ENCODE measurements at places on chromosomes 7 and 10. TPM values are rescaled to one million over a fixed set of nuclear protein-coding genes. Genes with fewer than 3 reads are reported as not detected.

PLEKHS1 gene
- total RNA-seq = not detected

CXCL12 gene
- not detected for total RNA-seq

PDE6C gene
- not detected for total RNA-seq

HOXA11 gene
- total RNA-seq = not detected

PTPRE gene
- total RNA-seq = 27.6 TPM

LRMDA gene
- total RNA-seq = not detected

CDCA7L gene
- total RNA-seq = 17.2 TPM

SLC26A3 gene
- total RNA-seq = not detected

- no peaks in the 10 kb centered on the region for H3K36me3 ChIP-seq
- peaks cover 64% of the 10 kb centered on the region for H3K27me3 ChIP-seq
- no peak for DNase-seq
- no peak overlapping the region for H3K27ac ChIP-seq
These were observed 12.1 kb upstream of the PAX2 start for GRCh38 chr10:100733329-100733728.

GRCh38 chr7:95798401-95798930 lies 26.1 kb downstream of the DYNC1I1 start:
- no peaks in the 10 kb centered on the region for H3K36me3 ChIP-seq
- no peak overlapping the region for H3K4me3 ChIP-seq
- no peaks in the 10 kb centered on the region for H3K4me1 ChIP-seq
- DNase-seq = no peak
- H3K27me3 ChIP-seq = no peaks in the 10 kb centered on the region
- H3K27ac ChIP-seq = no peak overlapping the region

- no peaks in the 10 kb centered on the region for H3K36me3 ChIP-seq
- H3K4me1 ChIP-seq = no peaks in the 10 kb centered on the region
- no peak overlapping the region for H3K27ac ChIP-seq
- H3K27me3 ChIP-seq = no peaks in the 10 kb centered on the region
These were observed 40.3 kb downstream of the VIPR2 start for GRCh38 chr7:159104188-159104920.

- no peaks in the 10 kb centered on the region for H3K4me1 ChIP-seq
- H3K4me3 ChIP-seq = no peak overlapping the region
- no peaks in the 10 kb centered on the region for H3K27me3 ChIP-seq
- H3K36me3 ChIP-seq = no peaks in the 10 kb centered on the region
These were observed 76.6 kb downstream of the HDAC9 start for GRCh38 chr7:18572154-18572553.

GRCh38 chr10:78267598-78267997 lies 233.9 kb downstream of the RPS24 start:
- H3K27me3 ChIP-seq = no peaks in the 10 kb centered on the region
- no peak overlapping the region for H3K4me3 ChIP-seq
- no peaks in the 10 kb centered on the region for H3K36me3 ChIP-seq

GRCh38 chr7:15433151-15433550 lies 128.7 kb downstream of the AGMO start:
- H3K27ac ChIP-seq = no peak overlapping the region
- DNase-seq = no peak
- H3K4me1 ChIP-seq = no peaks in the 10 kb centered on the region
- H3K36me3 ChIP-seq = no peaks in the 10 kb centered on the region
- H3K27me3 ChIP-seq = no peaks in the 10 kb centered on the region

- no peaks in the 10 kb centered on the region for H3K27me3 ChIP-seq
- no peaks in the 10 kb centered on the region for H3K36me3 ChIP-seq
- DNase-seq = no peak
- peaks cover 22% of the 10 kb centered on the region for H3K4me1 ChIP-seq
These were observed at the start of gene GPR15LG for GRCh38 chr10:84173501-84173929. GPR15LG (plus strand) TSS chr10:84173801; CDS start chr10:84173852, 51 bp downstream.

DNA sequence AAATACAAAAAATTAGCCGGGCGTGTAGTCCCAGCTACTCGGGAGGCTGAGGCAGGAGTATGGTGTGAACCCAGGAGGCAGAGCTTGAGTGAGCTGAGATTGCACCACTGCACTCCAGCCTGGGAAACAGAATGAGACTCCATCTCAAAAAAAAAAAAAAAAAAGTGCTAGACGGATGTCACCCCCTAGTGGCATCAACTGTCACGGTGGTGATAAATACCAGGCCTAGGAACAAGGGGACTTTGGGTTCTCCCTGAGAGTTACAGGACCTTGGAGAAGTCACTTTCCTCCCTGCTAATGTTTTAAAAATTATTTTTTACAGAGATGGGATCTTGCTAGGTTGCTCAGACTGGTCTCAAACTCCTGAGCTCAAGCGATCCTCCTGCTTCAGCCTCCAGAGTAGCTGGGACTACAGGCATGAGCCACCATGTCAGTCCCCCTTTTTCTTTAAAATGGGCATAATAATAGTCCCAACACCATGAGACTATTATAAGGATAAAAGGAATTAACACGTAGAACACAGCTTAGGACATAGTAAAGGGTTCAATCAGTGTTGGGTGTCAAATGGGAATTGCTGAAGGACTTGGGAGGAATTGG lies 2.6 kb upstream of the TMEM130 start:
- DNase-seq = no peak
- H3K27ac ChIP-seq = no peak overlapping the region
- H3K36me3 ChIP-seq = no peaks in the 10 kb centered on the region
- no peaks in the 10 kb centered on the region for H3K27me3 ChIP-seq
- H3K4me1 ChIP-seq = peaks cover 19% of the 10 kb centered on the region
- no peak overlapping the region for H3K4me3 ChIP-seq

DNA sequence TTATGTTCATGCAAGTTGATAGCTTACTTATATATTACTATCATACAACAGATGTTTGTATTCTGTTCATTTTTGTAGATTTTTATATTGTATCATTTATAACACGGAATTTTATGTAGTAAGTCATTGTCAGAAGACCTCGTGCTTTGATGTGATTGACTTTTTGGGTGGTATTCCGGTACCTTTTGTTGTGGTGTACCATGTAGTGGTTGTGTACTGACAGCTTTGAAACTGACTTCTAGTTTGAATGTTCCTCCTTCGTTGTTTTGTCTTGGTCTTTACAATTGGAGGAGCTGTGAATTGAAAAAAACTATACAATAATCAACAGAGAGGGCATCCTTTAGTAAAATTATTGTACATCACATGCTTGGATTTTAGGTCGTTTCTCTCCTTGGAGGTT lies 61.5 kb downstream of the WAC start:
- peak; percentile 56 for DNase-seq
- no peak overlapping the region for H3K27ac ChIP-seq
- no peaks in the 10 kb centered on the region for H3K27me3 ChIP-seq
- H3K4me1 ChIP-seq = peaks cover 53% of the 10 kb centered on the region
- H3K4me3 ChIP-seq = no peak overlapping the region

DNA sequence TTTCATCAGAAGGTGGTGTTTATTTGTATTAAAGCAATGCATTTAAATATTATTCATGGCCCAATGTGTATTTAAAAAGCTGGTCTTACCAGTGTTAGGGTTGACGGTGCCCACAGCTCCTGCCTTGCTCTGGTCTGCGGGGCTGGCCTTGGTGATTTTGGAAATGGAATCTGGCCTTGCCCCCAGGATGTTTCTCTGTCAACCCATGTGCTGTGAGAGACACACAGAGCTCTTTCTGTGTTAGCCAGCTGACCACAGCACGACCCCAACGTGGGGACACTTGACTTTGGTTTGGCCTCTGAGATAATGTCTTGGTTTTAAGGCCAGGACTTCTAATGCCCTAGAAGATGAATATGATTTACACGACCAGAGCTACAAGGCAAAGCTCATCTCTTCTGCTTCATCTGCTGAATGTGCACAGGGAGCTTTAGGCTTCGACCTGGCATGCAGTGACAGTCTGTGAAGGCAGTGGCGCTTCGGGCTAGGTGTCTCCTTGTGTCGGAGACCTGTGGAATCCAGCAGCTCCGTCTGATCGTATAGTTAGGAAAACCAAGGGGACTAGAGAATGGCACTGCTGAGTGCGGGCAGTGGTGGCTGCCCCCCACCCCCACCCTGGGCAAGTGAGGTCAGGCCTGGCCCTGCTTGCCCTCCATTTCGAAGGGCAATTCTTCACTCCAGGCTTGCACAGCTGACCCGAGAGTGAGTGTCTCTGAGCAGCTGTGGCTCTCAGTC lies 246.1 kb downstream of the EBF3 start:
- H3K27me3 ChIP-seq = no peaks in the 10 kb centered on the region
- H3K4me3 ChIP-seq = no peak overlapping the region
- H3K4me1 ChIP-seq = no peaks in the 10 kb centered on the region
- H3K27ac ChIP-seq = no peak overlapping the region
- DNase-seq = no peak

DNA sequence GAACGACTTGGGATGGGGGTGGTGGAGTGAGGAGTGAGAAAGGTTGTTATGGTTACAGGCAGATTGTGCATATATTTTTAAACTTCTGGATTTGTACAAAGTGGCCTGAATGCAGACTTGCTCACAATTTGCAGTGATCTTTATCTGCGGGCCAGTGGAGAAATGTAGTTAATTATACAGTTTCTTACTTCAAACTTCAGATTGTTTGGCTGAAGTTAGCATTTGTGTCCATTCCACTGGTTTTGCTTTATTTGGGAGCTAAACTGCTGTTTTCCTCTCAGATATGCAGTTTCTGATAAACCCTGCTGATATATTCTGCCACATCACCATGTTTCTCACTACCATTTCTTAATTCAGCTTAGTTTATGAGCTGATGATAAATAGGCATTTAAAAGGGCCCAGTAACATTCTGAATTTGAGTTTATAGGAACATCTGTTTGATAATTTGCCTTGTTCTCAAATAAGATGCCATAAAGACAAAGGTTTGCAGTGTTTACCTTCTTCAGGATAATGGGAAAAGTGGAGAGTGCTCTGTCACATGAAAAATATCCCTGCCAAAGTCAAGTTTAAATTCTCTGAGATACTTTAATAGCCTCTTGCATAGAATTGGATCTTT lies 170.1 kb downstream of the ST7 start:
- H3K27me3 ChIP-seq = no peaks in the 10 kb centered on the region
- H3K4me1 ChIP-seq = no peaks in the 10 kb centered on the region
- no peak for DNase-seq
- no peak overlapping the region for H3K27ac ChIP-seq
- no peaks in the 10 kb centered on the region for H3K36me3 ChIP-seq

GRCh38 chr10:17836942-17837341 lies 27.8 kb downstream of the MRC1 start:
- DNase-seq = no peak
- no peaks in the 10 kb centered on the region for H3K27me3 ChIP-seq
- H3K27ac ChIP-seq = no peak overlapping the region
- H3K36me3 ChIP-seq = no peaks in the 10 kb centered on the region
- no peak overlapping the region for H3K4me3 ChIP-seq

DNA sequence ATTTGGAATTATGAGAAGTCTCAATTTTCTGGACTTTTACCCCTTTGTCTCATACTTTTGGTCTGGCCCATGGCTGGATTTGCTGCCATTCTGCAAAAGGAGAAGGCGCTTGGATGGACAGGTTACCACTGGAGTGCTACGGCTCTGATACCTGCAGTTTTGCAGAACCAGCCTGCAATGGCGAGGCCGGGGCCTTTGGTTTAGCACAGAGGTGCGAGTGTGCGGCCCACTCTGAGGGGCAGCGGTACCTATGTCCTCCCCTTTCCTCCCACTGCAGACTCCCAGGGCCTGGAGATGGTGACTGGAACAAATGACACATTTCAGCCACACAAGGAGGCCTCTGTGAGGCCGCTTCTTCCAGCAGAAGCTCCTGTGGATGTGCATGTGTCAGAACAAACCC lies 11.9 kb downstream of the ZNF777 start:
- no peak overlapping the region for H3K4me3 ChIP-seq
- H3K27ac ChIP-seq = no peak overlapping the region
- no peak for DNase-seq
- no peaks in the 10 kb centered on the region for H3K4me1 ChIP-seq

- DNase-seq = no peak
- H3K36me3 ChIP-seq = no peaks in the 10 kb centered on the region
- no peaks in the 10 kb centered on the region for H3K4me1 ChIP-seq
- H3K27ac ChIP-seq = no peak overlapping the region
These were observed 590.4 kb downstream of the PHTF2 start for GRCh38 chr7:78389022-78389421.

DNA sequence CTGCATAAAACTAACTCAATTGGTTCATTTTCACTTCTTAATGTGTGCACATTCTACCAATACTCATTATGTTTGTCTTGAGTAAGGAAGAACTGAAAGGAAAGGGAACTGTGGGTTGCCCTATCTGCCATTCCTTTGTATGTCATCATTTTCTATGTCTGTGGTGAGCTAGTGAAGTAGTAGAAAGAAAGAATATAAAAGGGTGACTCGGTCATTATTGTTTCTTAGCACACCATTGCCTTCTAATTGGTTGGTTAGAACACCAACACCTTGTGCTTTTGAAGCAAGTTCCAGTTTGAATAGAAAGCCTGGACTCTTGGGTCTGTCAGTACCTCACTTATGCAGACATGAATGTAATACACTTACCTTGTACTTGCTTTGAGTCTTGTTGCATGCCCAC lies 64.3 kb upstream of the MDFIC start:
- no peaks in the 10 kb centered on the region for H3K36me3 ChIP-seq
- no peak overlapping the region for H3K27ac ChIP-seq
- DNase-seq = no peak
- H3K4me3 ChIP-seq = no peak overlapping the region
- H3K27me3 ChIP-seq = no peaks in the 10 kb centered on the region

DNA sequence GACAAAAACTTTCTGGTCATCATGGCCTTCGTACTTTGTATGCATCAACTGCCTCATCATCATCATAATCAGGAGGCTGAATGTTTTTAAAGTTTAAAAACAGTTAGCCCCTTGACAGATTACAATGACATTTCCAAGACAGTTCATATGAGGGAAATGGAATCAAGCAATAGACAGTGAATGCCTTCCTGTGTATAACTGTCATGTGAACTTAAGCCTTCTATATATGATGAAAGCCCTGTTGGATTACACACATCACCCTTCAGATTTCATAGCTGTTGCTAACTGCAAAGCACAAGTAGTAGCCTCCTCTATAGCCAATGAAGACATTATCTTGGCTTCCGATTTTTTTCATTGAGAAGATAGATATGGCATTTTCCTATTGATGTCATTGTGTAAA lies 154.0 kb downstream of the PLXDC2 start:
- no peak overlapping the region for H3K4me3 ChIP-seq
- H3K27me3 ChIP-seq = no peaks in the 10 kb centered on the region
- no peak for DNase-seq

DNA sequence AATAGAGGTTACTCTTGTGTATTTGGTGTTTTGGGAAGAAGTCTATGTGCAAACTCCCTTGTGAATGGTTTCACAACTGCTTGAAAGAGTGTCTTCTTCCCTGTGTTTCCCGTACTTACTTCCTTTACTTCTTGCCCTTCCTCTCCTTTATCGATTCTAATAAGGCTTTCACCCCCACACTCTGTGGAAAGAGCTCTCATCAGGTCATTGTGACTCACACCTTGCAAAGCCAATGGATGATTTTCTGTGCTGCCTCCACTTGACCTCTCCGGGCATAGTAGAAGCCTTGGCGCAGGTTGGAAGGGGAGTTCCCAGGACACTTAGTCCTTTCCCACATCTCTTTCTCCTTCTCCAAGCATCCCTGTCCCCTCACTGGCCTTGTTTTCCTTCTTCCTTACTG lies 6.2 kb upstream of the TSPAN15 start:
- no peak overlapping the region for H3K4me3 ChIP-seq
- H3K4me1 ChIP-seq = peaks cover 7% of the 10 kb centered on the region
- no peak for DNase-seq
- H3K36me3 ChIP-seq = no peaks in the 10 kb centered on the region

- no peak overlapping the region for H3K27ac ChIP-seq
- no peaks in the 10 kb centered on the region for H3K36me3 ChIP-seq
- peaks cover 57% of the 10 kb centered on the region for H3K4me1 ChIP-seq
- DNase-seq = no peak
- no peak overlapping the region for H3K4me3 ChIP-seq
- no peaks in the 10 kb centered on the region for H3K27me3 ChIP-seq
These were observed 16.7 kb upstream of the DMBT1 start for GRCh38 chr10:122543676-122544445.
